ENCODE measurements at places on chromosomes 13 and 19. TPM values are rescaled to one million over a fixed set of nuclear protein-coding genes. Genes with fewer than 3 reads are reported as not detected.

The ZNF534 gene
- total RNA-seq = not detected

The ERFL gene
- not detected for total RNA-seq

The SLC10A2 gene
- not detected for total RNA-seq

The CCDC106 gene
- total RNA-seq = 29.0 TPM

The PRKCG gene
- 1.6 TPM for total RNA-seq

The CYP2A7 gene
- total RNA-seq = not detected

The ZNF473 gene
- 15.5 TPM for total RNA-seq

The LILRA1 gene
- total RNA-seq = not detected

The PCDH9 gene
- not detected for total RNA-seq
